ENCODE measurements at places on chromosomes 6 and 20.

GRCh38 chr20:57451795-57452661 lies 60.8 kb downstream of the RBM38 start:
- DNase-seq = no peak

- DNase-seq = no peak
These were observed 7.8 kb downstream of the NAA20 start for GRCh38 chr20:20024942-20025341.

DNA sequence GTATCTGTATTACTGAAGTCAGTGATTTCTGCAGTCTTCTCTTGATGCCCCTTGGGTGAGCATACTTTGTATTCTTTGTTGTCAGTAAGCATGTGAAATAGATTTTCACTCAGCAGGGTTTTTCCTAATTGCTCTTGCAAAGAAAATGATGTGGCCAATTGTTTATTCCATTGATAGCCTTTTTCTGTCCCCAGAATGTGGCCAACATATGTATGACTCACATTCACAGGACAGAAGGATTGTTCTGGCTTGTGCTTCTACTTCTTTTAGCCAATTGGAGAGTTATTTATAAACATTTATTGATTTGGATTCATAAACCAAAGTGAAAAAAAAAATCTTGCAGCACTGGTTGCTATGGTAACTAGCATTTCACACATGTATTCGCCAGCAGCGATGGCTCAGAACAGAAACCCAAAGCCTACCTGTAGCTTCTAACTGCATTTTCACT lies 54.4 kb upstream of the RBM24 start:
- no peak for DNase-seq

DNA sequence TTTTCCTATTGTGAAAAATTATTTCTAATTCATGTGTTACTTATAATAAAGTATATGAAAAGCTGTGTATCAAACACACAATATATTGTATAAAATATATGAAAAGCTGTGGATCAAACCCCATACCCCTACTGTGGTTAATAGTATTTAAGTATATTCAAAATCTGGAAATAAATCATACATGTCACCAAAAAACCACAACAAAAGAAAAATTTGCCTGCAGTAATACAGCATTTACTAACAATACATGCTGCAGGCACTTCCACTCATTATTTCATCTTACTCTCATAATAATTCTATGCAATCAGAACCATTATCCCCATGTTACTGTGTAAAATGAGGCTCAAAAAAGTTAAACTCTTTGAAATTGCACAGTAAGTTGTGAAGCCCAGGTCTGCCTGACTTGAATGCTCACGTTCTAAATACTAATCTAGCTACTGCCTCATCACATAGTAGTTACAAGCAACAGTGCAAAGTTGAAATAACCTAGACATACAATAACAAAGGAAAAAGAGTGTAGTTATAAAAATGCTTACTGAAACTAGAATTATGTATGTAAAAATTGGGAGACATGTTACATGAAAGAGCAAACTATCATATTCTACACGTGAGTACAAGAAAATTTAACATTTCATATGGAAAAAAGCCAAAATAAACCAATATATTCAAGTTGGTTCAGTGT lies 61.7 kb downstream of the FAM217A start:
- DNase-seq = no peak

DNA sequence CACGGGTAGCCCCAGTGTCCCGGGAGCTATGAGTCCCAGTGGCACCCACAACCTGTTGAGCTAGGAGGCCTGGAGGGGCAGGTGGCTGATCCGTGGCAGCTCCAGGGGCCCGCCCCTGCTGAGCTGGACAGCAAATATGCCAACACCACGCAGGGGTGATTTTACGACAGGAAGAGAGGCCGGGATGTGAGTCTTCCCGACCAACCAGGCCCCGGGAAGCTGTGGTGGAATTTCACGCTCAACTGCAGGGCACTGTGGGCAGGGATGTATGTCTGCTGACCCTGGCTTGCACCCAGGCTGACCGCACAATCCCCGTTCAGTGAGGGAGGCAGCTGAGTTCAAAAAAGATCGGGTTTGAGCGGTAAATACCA lies 183.9 kb downstream of the ERMARD start:
- DNase-seq = no peak

GRCh38 chr6:147421903-147422302 lies 86.6 kb upstream of the SAMD5 start:
- no peak for DNase-seq

GRCh38 chr6:2376429-2377355 lies 131.3 kb upstream of the GMDS start:
- DNase-seq = no peak

DNA sequence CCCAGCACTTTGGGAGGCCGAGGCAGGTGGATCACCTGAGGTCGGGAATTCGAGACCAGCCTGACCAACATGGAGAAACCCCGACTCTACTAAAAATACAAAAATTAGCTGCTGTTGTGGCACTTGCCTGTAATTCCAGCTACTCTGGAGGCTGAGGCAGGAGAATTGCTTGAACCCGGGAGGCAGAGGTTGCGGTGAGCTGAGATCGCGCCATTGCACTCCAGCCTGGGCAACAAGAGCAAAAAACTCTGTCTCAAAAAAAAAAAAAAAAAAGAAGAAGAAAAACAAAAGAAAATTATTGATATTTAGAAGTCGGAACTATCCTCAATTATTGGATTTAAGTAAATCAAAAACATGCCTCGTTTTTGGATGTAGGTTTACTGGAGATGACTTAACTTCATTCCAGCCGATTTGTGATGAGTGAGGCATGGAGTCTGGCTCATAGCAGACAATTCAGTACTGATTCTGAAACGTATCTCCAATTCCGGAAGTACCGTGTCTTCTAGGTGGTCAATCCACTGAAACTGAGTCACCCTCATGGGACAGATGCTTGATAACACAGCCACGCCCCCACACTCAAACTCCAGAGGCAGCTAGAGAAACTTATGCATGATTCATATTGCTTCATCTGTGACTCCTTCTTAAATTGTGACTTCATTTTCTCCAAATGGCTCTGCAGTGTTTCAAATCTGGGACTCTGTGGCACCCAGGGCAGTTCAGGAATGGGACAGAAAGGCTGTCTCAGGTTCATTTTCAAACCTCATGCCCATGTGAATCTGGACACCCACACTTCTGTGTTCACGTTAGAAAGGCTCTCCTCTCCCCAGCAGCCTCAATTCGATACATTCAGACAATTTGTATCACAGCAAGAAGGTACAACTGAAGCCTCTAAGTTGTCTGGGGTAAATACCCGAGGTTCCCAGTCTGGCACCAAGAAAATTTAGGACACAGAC lies 110.4 kb upstream of the ARMC2 start:
- no peak for DNase-seq

DNA sequence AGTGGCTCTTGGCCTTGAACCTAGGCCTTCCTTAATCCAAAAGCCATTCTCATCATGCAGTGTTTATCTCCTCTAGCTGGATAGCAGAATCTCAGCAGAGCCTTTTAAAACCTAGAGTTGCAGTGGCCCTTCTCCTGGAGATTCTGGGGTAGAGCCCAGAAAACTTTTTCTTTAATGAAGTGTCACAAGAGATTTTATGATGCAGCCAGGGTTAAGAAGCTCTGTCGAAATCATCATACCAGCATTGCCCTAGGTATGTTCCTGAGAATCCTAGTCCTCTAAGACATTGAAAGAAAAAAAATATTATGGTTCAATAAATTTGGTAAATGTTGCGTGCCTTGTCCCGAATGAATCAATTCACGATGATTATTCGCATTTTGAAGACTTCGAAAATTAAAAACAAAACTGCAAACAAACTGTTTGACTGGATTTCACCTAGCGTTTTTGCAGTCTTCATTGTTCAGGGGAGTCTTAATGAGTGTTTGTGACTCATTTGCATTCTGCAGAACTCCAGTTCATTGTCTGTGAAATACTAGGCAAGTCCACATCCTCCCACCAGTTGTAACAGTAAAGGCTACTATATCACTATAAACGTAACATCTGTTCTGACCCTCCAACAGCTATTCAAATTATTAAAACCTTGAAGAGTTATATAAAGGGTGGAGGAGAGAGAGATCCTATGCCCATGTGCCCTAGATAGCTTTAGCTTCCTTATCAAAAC lies 198.6 kb downstream of the UST start:
- no peak for DNase-seq

- no peak for DNase-seq
These were observed 699.1 kb downstream of the EPM2A start for GRCh38 chr6:145036236-145036635.

DNA sequence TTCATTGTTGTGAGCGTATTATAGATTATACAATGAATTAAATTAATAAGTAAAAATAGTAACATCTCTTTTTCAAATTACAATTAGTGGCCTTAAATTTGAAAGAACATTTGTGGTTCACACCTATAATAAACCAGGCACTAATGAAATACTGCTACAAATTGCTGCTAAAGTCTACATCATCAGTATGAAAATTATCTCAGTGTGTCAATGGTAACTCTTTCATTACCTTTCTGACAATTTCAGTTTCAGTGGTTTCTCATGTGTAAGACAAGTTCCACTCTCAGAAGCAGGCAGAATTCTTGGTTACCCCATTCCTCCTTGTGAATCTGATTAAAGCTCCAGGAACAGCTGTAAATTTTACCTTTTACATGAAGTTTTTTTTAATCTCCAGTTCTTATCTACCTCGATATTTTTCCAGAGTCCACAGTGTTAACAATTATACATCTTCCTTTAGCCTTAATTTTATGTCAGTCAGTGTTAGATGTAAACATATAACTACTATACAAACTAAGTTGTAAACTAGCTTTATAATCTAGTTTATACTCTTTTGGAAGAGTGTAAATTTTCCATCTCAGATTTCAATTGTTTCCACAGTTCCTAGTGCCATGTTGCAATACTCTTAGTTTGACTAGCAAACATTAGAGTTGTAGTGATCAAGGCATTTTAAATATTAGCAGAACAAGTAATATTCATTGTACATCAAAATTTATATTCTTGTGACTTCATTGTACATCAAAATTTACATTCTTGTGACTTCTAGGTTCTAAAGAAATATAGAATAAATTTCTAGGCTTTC lies 1038.4 kb downstream of the EPHA7 start:
- DNase-seq = no peak

GRCh38 chr20:21505161-21505809 lies 8.6 kb downstream of the NKX2-2 start:
- no peak for DNase-seq

DNA sequence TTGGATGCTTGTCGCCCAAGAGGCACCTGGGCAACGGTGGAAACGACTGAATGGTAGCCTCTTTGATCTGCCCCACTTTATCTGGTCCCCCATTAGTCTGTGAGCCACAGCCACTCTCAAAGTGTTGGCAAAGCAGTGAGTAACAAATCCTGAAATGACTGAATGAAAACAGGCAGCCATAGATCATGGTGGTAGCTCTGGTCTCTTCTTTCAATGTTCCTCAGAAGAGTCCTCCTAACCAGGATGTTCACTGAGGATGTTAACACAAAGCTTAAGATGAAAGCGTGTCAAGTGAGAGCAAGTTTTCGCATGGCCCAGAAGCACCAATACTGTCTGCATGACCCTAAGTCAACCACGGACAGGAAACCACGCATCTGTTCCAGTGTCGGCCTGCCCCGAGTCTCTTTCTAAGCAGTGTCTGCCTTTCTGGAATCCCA lies 107.3 kb downstream of the IRF4 start:
- DNase-seq = no peak

- DNase-seq = no peak
These were observed 101.6 kb downstream of the TMEM200A start for GRCh38 chr6:130467146-130468050.

DNA sequence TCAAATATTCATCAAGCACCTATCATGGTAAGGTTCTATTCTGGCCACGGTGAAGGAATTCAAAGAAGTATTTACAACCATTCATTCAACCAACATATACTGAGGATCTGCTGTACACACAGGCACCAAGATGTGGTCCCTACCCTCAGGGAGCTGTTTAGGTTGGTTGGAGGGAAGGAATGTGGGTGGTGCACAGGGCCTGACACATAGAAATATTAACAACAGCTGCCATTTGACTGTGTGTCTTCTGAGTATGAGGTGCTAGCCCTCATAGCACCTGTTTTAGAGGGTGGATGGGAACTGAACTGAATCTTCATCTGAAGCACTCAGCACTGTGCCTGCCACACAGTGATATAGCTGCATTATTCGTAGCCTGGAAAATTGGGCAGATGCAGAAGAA lies 7.3 kb downstream of the SNPH start:
- DNase-seq = no peak

DNA sequence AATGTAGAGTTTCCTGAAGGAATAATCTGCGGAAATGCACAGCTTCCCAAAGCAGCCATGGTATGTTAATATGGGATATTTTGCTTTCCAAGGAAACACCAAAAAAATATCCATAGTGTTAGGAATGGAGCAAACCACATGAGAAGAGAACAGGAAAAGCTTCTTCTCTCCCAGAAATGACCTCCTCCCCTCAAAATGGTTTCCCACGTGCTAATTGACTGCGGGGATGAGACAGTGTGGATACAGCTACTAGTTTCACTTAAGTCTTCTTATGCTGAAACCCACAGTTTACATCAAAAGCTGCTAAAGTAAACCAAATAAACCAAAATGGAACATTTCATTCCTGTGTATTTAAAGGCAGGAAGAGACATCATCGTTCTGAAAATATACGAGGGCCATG lies 69.4 kb downstream of the FYN start:
- no peak for DNase-seq

DNA sequence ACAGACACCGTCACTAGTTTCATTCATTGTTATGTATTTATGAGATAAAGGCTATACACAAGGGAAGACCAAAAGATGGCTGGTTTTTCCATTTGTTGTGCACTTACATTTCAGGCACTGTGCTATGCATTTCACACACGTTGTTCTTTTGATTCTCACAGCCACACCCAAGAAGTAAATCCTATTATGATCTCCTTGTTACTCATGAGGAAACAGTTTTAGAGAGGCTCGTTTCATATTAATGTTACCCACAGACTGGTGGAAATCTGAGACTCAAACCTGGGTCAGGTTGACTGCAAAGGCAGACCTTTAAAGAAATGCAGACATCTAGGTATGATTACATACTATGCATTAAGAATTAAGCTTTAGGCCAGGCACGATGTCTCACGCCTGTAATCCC lies 34.9 kb downstream of the SHLD1 start:
- no peak for DNase-seq

GRCh38 chr6:2749969-2750600 lies 637 bp downstream of the MYLK4 start:
- DNase-seq = no peak

GRCh38 chr20:35226884-35227681 lies 593 bp downstream of the MMP24 start:
- no peak for DNase-seq

Measured in esophagus squamous epithelium (tissue), 5 donors.